Left forelimb (tissue), 1 donor: ENCODE measurements at places on chromosomes 2 and 18.

DNA sequence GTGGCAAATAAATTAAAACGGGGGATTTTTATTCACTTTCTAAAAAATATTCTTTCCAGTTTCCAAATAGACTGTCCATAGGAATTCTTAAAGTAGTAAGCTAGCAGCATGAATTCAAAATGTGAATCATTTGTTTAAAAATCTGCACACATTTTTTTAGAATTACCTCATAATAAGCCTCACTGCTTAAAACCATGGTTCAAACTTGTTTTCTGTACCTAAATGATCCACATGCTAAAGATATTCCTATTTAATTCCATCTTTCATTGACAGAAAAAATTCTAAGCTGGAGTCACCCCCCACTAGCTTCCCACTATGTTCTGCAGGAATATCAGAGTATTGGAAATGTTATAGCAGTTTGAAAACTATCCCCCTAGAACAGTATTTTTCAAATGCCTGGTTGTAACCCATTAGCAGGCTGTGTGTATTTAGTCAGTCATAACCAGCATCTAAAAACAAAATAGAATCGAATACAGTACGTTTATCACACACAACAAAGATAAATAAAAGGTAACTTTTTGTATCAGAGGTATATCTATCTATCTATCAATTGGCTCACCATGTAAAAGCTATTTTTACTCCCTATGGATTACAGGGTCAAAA is 11.2 kb upstream of the IKZF2 start:
- no peak for DNase-seq

GRCh38 chr2:165950438-165950837 is 3.1 kb downstream of the TTC21B start:
- DNase-seq, result no peak

DNA sequence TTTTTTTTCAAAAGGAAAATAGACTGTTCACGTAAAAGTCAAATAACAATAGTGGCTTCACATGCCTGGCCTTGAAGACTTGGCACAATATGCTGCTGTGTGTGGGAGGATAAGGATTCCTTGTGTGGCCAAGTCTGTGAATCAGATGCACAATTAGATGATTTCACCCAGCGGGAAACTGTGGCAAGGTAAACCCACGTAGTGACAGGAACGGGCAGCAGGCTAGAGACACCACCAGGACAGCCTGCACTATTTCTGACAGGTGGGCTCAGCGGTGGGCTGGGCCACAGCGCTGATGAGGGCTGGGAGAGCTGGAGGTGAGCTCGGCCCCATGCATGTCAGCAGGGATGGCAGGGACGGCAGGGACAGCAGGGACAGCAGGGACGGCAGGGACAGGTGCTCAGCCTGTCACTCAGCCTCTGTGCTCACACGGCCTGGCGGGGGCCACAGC is 21.6 kb downstream of the SNORC start:
- DNase-seq, result peak; percentile 37

GRCh38 chr2:168114619-168115018 is 132.8 kb downstream of the STK39 start:
- DNase-seq, result no peak

GRCh38 chr2:67346718-67347407 is 50.3 kb upstream of the ETAA1 start:
- no peak for DNase-seq

DNA sequence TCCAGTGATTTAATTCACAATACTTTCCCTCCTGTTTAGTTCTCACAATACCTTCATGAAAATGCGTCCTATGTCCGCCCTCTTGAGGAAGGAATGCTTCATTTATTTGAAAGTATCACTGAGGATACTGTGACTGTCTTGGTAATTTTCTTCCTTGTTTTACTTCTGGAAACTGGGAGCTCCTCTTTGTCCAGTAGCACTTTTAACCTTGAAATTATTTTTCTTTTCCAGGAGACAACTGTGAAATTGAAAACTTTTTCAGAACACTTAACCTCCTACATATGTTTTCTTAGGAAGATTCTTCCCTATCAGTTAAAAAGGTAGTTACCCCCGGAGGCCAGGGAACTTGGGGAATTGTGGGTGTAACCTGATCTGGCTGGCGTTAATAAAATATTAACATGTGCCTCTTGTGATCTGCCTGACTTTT is 58.9 kb upstream of the STON1 start:
- DNase-seq, result no peak

GRCh38 chr2:230076819-230077218 is 8.1 kb upstream of the SLC16A14 start:
- DNase-seq, result no peak

- no peak for DNase-seq
These were observed 4.2 kb downstream of the TFPI start for GRCh38 chr2:187549951-187550555.

DNA sequence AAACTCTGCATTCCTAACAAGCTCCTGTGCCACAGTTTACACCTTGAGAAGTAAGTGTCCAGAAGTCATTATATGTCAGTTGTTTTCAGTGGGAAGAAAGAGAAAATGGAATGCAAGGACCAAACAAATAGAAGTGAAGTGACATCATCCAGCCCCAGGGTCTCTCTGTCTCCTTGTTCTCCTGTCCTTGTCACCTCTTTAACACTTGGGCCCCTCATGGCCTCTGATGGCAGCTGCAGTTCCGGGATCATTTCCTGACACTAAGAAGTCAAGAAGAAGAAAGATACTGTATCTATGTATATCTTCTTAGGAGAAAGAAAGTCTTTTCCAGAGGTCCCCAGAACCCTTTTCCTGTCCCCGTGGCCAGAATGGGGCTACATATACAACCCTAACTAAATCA is 2.8 kb upstream of the CFAP221 start:
- no peak for DNase-seq

- DNase-seq, result no peak
These were observed 45.5 kb downstream of the FANCL start for GRCh38 chr2:58195662-58196061.

DNA sequence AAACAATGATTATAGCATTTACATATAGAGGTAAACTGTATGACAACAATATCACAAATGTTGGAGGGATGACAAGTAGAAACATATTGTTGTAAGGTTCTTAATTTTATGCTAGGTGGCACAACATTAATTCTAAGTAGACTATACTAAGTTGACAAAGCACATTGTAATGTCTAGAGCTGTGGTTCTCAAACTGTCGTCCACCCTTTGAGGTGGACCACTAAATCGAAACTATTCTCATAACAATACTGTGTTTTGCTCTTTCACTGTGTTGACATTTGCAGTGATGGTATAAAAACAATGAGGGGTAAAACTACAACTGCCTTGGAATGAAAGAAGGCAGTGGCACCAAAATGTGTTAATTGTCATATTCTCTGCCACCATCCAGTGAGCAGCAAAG is 66.1 kb downstream of the METTL8 start:
- DNase-seq, result no peak
